CD4-positive, CD25-positive, alpha-beta regulatory T cell (primary cell): ENCODE measurements at places on chromosomes 6 and 20.

- no peak for DNase-seq
Measured at GRCh38 chr6:9100869-9101580, 665.7 kb upstream of the SLC35B3 start.

DNA sequence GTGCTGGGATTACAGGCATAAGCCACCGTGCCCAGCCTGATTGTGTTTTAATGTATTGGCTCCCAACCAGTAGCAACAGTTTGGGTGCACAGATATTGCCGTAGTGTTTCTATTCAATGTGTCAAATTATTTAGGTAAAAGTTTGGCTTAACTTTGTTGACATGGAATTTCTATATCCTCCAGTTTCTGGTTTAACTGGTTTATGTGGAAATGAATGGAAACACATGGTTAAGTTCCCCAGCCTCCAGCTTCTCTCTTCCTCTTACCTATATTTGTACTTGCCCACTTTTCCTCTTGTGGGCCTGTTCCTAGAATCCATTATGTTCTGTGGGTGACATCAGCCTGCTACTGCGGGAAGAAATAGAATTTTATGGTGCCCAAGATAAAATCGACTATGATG, 53.9 kb upstream of the ESR1 start:
- DNase-seq = no peak

GRCh38 chr6:143828572-143828971, 14.6 kb upstream of the LTV1 start:
- DNase-seq = no peak

DNA sequence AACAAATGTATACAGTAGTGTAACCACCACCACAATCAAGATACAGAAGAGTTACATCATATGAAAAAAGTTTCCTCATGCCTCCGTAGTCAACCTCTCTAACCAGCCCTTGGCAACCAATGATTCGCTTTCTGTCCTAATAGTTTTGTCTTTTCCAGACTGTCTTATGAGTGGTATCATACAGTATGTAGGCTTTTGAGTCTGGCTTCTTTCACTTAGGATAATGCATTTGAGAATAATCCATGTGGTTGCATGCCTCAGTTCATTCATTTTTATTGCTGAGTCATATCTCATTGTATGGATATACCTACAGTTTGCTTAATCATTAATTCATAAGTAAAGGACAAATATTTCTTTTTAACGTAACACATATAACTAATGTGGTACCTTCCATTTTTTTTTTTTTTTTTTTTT, 86.4 kb upstream of the RIPOR2 start:
- no peak for DNase-seq

GRCh38 chr6:85494547-85495536, 45.0 kb downstream of the NT5E start:
- DNase-seq = no peak

DNA sequence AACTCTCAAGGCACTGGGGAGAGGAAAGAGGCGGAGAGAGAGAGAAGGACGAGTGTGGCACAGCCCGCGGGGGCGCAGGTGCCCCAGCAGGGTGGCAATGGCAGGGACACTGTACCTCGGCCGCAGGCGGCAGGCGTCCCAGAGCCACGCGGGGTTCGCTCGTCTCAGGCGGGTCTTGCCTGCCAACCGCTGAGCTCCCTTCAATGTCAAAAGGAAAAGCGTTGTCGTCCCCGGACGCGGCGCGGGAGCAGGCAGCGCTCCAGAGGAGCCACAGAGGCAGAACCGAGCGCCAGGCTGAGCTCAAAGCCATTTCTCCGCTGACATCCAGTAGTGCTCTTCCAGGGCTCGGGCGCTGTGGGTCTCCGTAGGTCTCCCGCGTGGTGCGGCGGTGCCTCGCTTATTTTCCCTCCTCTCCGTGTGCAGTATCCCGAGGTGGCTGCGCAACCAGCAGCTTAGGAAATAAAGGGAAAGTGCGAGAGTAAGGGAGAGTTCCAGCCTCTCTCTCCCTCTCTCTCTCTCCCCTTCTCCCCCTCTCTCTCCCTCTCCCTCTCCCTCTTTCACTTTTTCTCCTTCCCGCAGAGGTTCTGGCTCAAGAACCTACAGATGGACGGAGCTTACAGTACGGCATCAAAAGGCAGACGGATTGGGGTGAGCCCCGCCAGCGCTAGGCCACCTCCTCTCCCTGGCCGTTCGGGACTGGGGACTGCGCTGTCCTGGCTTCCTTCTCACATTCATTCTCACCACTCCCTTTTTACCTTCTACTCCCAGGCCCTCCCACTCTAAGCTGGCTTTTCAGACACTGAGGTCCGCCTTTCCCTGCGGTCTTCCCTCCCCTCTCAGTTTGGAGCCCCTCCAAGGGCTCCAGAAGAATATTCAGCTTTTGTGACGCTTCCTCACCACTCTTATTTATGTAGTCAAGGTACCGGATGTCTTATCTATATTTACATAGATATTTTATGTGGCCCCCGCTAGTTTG, at the start of gene LAMA4:
Gene LAMA4 (minus strand): TSS at position 727 of the 976 bp plus-strand sequence. CDS start 417 bp downstream, at position 310.
- DNase-seq = no peak

GRCh38 chr6:12675931-12676330, 40.6 kb upstream of the PHACTR1 start:
- DNase-seq = no peak
